ENCODE measurements at places on chromosomes 2 and 18.

GRCh38 chr2:45691171-45691999 lies 39.9 kb downstream of the PRKCE start:
- no peak for DNase-seq

- no peak for DNase-seq
Observed at GRCh38 chr2:72204786-72205503, 57.3 kb upstream of the CYP26B1 start.

DNA sequence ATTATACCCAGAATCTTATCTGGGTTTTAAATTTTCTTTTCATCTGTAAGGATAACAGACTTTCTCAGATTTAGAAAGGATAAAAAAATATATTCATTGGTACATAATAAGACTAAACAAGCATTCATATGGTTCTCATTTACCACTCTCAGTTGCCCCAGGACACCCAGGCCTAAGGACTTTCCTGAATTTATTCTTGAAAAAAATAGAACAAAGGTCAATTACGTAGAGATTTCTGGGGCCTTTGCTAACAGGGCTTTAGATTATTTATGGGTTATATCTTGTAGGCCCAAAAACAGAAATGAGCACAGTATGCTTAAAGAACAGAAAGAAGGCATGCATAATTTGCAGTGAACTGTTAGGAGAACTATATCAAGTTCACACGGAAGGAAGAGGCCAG lies 269.0 kb upstream of the COL3A1 start:
- no peak for DNase-seq

GRCh38 chr2:8841932-8842331 lies 4.5 kb upstream of the KIDINS220 start:
- no peak for DNase-seq

- DNase-seq, result no peak
Observed at GRCh38 chr18:25310045-25310444, 41.9 kb downstream of the ZNF521 start.

DNA sequence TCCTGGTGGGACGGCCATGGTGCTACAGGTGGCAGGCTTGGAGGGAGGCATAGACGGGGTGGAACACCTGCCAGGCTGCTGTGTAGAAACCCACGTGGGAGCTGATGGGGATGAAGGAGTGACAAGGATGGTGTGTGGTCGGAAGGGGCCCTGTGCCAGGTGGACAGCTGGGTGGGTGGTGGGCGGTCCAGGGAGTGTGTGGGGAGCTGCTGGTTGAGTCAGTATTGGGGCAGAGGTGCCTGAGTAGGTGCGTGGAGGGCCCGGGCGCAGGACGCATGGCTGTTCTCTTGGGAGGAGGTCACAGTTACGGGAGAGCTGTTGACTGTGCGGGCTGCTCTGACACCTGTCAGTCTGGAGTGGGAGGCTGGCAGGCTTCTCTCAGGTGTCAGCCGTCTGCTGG lies 12.6 kb upstream of the D2HGDH start:
- DNase-seq, result no peak

- DNase-seq, result no peak
Observed at GRCh38 chr2:217049422-217049821, 189.6 kb upstream of the TNP1 start.

Measured in stimulated activated CD4-positive, alpha-beta T cell treated with anti-CD3 and anti-CD28 coated beads, Interleukin-1b, Interleukin-23, amount 100 ng/mL, for 48 hours (primary cell).